ENCODE measurements at places on chromosomes 6 and 20.

- DNase-seq: no peak
These were observed 196.8 kb downstream of the FARS2 start for GRCh38 chr6:5457983-5458683.

GRCh38 chr20:24960861-24961260 is 11.8 kb downstream of the CST7 start:
- DNase-seq: no peak

DNA sequence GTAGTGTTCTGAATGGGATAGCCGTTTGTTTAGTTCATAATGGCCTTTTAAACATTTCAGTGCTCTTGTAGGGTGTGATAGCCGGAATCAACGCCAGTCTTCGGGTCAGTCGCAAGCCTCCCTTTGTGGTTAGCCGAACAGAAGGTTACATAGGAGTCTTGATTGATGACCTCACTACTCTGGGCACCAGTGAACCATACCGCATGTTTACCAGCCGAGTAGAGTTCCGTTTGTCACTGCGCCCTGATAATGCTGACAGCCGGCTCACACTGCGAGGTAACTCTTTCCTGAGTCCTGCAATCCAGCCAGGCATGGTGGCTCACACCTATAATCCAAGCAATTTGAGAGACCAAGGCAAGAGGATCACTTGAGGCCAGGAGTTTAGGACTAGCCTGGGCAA is 20.4 kb downstream of the MTO1 start:
- DNase-seq: no peak

DNA sequence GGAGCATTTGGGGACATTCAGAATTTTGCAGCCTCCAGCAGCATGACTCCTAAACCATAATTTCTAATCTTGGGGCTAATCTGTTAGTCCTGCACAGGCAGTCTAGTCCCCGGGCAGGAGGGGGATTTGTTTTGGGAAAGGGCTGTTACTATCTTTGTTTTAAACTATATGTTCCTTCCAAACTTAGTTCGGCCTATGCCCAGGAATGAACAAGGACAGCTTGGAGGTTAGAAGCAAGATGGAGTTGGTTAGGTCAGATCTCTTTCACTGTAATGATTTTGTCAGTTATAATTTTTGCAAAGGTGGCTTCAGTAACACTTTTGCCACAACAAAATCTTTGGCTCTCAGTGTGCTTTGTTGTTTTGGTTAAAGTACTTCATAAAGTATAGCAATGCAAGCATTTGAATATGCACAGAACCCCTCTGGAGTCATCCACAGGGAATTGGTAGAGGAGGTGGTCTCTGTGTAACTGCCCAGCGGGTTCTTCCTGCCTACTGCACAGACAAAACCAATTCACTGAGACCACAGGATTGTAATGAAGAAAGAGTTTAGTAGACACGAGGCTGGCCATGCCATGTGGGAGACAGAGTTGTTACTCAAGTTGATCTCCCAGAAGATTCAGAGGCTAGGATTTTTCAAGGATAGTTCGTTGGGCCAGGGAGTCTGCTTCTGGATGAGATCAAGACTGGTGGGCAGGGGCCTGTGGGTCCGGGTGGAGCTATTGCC is 224.1 kb upstream of the MYLIP start:
- DNase-seq: no peak

Measured in NCI-H1417 (cell line).